Bronchial epithelial cell (primary cell): ENCODE measurements at places on chromosomes 3 and 15. TPM values are rescaled to one million over a fixed set of nuclear protein-coding genes. Genes with fewer than 3 reads are reported as not detected.

GRCh38 chr15:66405007-66405406, 18.3 kb downstream of the MAP2K1 start:
- no peak for DNase-seq

GRCh38 chr3:77042343-77042742, 2.4 kb downstream of the ROBO2 start:
- no peak for DNase-seq

DNA sequence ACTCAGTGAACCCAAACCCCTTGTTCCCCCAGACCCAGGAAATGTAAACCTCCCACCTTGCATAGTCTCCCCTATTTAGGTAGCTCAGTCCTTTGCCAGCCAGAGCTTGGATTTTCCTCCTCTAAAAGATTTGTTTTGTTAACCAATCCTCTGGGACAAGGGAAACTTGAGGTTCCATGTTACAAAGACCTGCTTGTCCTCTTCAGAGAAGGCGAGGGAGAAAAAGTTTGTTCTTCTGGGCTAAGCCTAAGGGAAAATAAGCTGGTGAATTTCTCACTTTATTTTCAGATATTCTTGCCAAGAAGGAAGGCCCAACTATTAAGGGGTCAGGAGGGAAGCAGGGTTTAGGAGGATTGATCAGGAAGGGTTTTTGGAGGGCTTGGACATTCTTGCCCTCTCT, 136.1 kb upstream of the PROK2 start:
- no peak for DNase-seq

GRCh38 chr15:87614704-87615103, 641.8 kb downstream of the NTRK3 start:
- no peak for DNase-seq

Gene PAQR5
- total RNA-seq: 0.53 and 3.6 TPM in 2 replicates

DNA sequence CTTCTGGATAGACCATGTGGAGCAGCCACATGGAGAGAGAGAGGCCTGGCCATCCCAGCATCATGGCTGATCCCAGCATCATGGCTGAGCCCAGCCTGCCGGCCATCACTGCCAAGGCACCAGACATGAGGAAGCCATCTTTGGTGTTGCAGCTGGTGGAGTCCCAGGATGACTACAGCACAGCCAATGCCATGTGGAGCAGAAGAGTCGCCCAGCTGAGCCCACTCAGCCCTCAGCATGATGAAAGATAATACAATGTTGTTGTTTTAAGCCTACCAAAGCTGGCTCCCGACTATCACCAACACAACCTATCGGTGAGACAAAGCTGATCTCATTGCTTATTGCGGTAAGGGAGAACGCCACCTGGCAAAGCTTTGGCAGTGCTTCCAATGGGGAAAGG, 18.4 kb downstream of the HES1 start:
- DNase-seq: no peak

DNA sequence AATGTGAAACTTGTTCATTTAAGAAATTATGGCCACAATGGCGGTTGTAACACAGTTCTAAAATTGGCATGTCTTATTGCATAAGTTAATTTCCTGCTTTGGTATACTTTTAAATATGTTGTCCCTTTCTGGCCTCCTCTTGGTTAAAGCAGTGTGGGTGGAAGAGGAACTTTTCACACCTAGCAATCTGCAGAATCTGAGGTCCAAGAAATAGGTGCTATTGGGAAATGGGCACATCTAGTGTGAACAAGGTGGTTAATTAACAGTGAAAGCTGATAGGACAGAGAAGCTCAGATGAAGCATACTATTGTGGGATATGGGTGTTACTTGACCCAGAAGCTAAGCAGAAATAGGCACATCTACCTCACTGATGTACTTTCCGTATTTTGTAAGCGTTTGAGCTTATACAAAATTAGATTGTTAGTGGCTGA, 10.6 kb downstream of the CMC1 start:
- DNase-seq: no peak

Gene RTP3
- not detected in 2 replicates for total RNA-seq

Gene VWA5B2
- not detected in 2 replicates for total RNA-seq

Gene RLBP1
- not detected in 2 replicates for total RNA-seq

- DNase-seq: no peak
Observed at GRCh38 chr15:57534281-57534680, 57.4 kb upstream of the MYZAP start.

DNA sequence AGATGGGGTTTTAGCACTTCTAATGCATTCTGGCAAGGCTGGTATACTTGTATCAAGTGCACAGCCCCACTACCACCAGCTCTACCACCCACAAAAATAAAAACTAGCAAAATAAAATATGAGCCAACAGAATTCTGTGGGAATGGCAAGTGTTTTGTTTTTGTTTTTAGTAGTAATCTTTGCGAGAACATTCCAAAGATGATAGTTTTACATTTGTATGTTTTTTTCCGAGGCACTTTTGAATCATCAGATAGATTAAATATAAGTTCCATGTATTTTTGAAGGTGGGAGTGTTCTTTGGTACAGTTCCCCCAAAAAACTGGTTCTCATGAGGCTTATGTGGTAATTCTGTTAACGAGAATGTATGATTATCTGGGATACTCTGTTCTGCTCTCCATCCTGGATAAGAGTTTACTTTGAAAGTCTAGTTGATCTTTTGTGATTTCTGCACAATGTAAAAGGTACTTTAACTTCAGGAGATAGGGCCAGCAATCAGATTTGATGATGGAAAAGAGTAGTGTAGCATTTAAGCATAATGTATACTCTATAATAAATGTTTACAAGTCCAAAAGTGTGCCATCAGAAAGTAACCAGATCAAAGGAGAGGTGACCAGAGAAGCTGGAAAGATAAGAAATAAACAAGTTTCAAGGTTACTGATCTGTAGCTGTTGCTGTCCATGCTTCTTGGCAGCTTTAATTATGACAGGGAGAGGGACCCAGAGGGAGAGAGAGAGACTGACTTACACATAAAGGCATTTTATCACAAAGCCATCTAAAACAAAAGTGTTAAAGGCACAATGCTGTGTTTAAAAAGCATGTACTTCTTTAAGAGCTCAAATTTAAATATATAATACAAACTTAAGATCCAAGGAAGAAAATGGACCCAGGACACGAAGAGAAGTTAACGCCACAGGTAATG, 130.9 kb downstream of the PGPEP1L start:
- DNase-seq: no peak

Gene DNAJA4
- 11.1 and 26.5 TPM in 2 replicates for total RNA-seq

DNA sequence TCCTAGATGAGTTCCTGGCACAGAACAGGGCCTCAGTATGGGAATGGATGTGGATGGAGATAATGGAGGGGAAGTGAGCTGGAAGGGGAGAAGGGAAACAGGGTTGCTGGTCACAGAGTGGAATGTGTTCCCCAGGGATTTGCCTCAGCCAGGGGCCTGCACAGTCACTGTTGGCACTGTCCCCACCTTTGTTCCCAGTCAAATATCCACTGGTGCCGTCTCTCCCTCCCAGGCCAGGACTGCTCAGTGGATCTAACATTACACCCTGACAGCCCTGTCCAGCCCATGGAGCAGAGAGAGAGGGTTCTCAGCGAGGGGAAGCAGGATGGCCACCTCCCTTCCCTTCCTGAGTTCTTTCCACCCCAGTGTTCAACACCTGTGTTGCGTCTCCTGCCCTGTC, 1.5 kb upstream of the PPP1R2 start:
- DNase-seq: no peak

- DNase-seq: no peak
Observed at GRCh38 chr3:29004885-29005599, 275.8 kb upstream of the RBMS3 start.

Gene CADM2
- total RNA-seq: under 0.01 and 0.26 TPM in 2 replicates

Gene COL6A5
- total RNA-seq: not detected in 2 replicates

Gene SI
- not detected in 2 replicates for total RNA-seq

DNA sequence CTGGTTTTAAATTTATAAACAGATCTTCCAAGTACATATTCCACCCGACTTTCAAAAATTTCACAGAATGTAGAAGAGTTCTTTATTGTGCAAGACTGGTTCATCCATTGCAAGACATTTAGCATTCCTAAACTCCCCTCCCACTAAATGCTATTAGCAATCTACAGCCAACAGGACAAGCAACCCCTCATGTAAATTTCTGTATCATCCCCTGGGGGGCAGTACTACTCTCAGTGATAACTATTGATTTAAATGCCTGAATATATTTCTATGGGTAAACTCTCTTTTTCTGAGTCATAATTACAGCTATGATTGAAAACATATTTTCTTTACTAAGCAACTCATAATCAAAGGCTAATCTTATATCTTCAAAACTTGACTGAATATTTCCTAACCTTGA, 10.7 kb upstream of the SLC15A2 start:
- peak; percentile 77 for DNase-seq

GRCh38 chr3:157248590-157249422, 88.9 kb upstream of the CCNL1 start:
- DNase-seq: peak; percentile 74

- no peak for DNase-seq
Observed at GRCh38 chr15:60582370-60583036, 103.6 kb upstream of the ICE2 start.
